ENCODE measurements at places on chromosomes 13 and 19. TPM values are rescaled to one million over a fixed set of nuclear protein-coding genes. Genes with fewer than 3 reads are reported as not detected.

The PSG4 gene
- not detected for total RNA-seq

The LYPD3 gene
- total RNA-seq, result 1.1 TPM

The SHANK1 gene
- not detected for total RNA-seq

The PDX1 gene
- not detected for total RNA-seq

The ACOD1 gene
- total RNA-seq, result not detected

The ZNF530 gene
- 3.5 TPM for total RNA-seq

The AMER2 gene
- total RNA-seq, result not detected

The EHD2 gene
- 83.8 TPM for total RNA-seq

The THSD1 gene
- 49.3 TPM for total RNA-seq

The NLRP4 gene
- not detected for total RNA-seq

The FXYD1 gene
- not detected for total RNA-seq

The ZNF729 gene
- total RNA-seq, result not detected

The TGFBR3L gene
- total RNA-seq, result not detected

The TNNT1 gene
- 0.77 TPM for total RNA-seq
